Epithelial cell of proximal tubule (primary cell): ENCODE measurements at places on chromosomes 3 and 15. TPM values are rescaled to one million over a fixed set of nuclear protein-coding genes. Genes with fewer than 3 reads are reported as not detected.

GRCh38 chr3:115040673-115041286 lies 106.3 kb downstream of the ZBTB20 start:
- DNase-seq = no peak

DNA sequence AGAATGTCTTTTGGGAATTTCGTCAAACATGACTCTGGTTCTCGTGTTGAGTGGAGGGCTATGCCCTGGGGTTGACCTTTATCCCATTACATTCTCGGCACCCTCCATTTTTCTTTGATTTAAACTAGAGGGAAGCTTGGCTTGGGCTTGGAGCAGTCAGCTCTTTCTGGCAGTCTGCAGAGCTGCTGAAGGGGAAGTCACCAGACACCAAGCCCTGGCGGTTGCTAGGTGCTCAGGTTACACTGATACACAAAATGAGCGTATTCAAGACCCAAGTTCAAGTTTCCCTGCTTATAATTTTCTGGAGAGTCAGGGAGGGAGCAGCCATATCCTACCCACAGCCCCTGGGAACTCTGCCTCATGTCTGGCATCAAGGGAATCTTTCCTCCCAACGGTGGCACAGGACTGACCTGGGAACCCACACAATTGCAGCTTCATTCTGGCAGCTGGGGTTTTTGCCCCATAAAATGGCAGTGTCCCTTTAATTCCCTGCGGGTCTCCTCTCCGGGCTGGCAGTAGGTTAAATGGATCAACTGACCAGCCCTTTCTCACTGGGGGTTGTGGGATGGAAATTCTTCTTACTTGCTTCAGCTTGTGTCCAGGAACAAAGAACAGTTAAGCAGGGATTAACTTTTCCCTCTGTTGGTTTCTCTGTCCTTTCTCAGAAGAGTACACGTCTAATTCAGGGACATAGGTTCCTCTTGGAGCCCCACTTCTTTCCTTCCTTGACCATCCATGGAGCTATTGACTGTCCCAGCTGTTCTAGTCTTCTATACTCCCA lies 110.0 kb upstream of the DLG1 start:
- no peak for DNase-seq

- DNase-seq = no peak
Observed at GRCh38 chr15:67030036-67030762, 35.2 kb upstream of the SMAD3 start.

DNA sequence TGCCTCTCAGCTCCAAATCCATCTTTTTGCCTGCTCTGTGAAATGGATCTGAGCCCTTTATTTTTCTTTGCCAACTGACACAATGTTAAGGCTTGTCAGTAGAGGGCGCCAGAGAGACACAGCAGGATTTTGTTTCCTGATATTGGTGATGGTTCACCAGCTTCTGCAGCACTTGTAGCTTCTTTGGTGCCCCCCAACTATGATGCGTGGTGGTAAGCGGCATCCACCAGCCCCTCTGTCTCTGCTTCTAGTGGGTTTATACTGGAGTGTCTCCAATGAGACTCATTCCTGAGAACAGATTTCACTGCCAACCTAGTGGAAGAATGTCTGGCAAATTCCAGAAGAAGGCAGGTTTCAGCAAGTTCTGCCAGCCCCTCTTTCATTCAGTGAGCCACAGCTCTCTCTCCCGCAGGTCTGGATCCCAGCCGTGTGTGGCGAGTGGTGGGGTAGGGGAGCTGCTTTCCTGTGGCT lies 471.9 kb upstream of the FRG2C start:
- DNase-seq = no peak

GRCh38 chr15:92653836-92654539 lies 1.6 kb downstream of the FAM174B start:
- DNase-seq = no peak

- DNase-seq = no peak
Observed at GRCh38 chr3:8709801-8710507, 23.6 kb upstream of the CAV3 start.

SHF gene
- total RNA-seq = 0.80 and 1.1 TPM in 2 replicates

TGM5 gene
- 0.06 TPM in 1 of 2 replicates, not detected in the other for total RNA-seq
